Iris pigment epithelial cell (primary cell): ENCODE measurements at places on chromosomes 1 and 21.

- DNase-seq: no peak
Observed at GRCh38 chr1:202160377-202160940, at the start of gene PTPN7. TSS of gene PTPN7 (minus strand) at chr1:202160602. CDS start at chr1:202159402, 1,200 bp downstream.

DNA sequence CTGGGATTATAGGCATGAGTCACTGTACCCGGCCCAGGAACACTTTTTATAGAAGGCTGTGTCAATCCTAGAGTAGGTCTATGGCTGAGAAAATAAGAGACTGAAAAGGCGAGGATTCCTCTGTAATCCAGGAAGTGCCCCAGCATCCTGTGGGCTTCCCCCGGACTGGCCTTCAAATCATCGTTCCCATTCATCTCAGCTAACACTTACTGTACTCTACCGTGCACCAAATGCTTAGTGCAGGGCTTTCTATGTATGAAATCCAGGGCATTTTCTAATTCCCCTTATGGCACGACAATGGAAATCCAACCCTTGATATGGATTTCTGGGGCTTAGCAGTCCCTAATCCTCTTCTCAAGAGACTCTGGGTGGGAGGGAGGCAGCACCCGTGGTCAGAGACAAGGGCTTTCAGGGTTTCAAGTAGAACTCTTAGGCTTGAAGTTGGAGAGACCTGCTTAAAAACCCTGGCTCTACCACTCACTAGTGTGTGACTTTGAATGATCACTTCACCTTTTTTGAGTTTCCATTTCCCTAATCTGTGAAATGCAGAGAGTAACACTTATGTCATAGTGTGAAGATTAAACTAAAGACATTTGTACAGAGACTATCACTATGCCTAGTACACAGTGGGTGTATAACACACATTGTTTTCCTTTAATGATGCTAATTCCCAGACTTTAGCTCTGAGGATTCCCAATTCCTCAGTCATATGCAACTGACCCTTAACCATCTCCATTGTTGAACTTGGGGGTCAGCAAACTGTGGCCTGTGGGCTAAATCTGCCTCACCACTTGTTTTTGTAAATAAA, 20.3 kb downstream of the MECR start:
- DNase-seq: peak; percentile 90

DNA sequence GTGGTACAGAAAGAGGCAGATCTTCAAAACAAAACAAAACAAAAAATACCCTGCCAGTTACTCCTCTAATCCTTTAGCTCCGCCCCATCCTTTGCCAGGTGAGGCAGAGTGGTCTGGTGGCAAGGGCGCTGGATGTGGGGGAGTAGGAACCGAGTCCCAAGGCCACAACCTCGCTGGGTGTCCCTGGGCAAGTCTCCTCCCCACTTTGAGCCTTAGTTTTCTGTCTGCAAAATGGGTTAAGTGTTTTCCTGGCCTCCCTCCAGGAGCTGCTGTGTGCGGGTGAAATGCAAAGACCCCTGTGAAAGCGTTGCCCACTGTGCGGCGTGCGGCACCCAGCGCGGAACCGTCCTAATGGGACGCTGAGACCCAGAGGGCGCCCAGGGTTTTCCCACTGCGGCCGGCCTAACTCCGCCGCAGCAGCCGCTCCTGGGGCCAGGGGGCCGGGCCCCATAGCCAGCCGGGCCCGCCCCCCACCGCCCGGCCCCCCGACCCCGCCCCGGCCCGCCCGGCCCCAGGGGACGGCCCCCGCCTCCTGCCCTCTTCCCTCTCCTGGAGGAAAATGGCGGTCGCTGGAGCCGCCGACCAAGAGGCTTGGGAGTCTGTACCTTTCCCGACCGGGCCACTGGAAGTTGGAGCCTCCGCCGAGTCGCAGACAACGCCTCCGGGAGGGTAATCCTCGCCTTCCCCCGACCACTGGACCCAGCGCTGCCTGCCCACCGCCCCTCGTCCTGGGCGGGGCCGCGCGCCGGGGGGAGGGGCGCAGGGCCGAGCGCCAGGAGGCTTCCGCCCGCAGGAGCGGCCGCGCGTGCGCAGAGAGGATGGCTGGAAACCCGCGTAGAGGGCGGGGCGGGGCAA, at the start of the genes ERMAP and SVBP:
Gene ERMAP, plus strand, starts transcription at position 538 of the 855 bp plus-strand sequence. CDS start 13,327 bp downstream, outside the sequence.
Gene SVBP, minus strand, starts transcription at position 813 of the 855 bp plus-strand sequence. CDS start 853 bp downstream, outside the sequence.
- DNase-seq: peak; percentile 77

DNA sequence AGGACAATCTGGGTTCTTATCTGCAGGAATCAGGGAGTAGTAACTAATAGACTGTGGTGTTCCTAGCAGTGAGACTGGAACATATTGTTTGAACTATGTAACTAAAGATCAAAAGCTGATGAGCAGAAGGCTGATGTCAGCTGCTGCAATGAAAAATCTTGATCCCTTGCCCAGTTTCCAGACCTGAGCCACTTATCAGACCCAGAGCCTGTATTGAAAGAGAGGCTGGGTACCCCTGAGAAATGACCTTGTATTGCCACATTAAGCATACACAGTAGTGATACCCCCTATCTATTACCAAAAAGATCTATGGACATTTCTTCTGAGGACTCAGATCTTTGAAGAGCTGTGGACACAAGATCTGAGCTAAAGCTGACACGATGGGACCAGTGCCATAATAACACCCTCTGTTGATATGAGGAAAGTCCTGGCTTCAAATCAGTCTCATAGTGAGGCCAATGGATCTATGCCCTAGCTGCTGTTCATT, 178.0 kb upstream of the GALNT2 start:
- no peak for DNase-seq

GRCh38 chr1:161307892-161308638, 1.7 kb downstream of the MPZ start:
- peak; percentile 68 for DNase-seq

DNA sequence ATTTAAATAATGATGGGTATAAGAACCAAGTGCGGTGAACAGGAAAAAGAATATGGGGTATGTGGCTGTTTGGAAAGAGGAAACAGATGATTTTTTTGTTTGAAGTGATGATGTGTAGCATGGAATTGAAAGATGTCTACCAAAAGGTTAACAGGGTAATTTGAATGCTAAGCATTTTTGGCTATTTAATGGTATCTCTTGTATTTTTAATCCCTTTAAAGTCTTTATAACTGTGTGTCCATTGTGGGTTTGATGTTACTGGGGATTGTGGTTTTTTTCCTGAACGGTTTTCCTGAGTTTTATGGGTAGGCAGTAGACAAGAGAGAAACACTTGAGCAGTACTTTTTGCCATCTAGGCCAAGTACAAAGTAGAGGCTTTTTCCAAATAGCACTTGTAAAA, 63.2 kb downstream of the PRDM2 start:
- no peak for DNase-seq

- no peak for DNase-seq
Observed at GRCh38 chr1:76727520-76727919, 139.8 kb upstream of the ST6GALNAC5 start.

GRCh38 chr1:58722967-58723366, 23.1 kb upstream of the MYSM1 start:
- DNase-seq: peak; percentile 64

- peak; percentile 49 for DNase-seq
Observed at GRCh38 chr1:159921700-159922504, 3.4 kb downstream of the TAGLN2 start.

DNA sequence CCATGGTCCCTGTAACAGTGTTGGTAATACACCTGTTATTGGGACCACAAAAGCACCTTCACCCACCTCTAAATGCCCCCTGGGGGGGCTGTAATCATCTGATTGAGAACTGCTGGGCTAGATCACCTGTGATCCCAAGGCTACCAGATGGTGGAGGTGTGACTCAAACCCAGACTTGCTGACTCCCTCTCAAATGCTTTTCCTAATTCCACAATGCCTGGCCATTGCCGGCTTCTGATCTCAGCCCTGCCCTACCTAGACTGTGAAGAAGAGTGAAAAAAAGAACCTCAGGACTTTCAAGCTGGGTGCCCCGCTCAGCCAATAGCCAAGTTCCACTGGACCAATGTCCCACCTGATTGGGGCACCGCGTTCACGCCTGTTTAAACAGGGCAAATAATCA, 9.6 kb downstream of the TMEM9 start:
- no peak for DNase-seq

- DNase-seq: peak; percentile 10
Observed at GRCh38 chr1:4690951-4691675, 36.7 kb downstream of the AJAP1 start.

DNA sequence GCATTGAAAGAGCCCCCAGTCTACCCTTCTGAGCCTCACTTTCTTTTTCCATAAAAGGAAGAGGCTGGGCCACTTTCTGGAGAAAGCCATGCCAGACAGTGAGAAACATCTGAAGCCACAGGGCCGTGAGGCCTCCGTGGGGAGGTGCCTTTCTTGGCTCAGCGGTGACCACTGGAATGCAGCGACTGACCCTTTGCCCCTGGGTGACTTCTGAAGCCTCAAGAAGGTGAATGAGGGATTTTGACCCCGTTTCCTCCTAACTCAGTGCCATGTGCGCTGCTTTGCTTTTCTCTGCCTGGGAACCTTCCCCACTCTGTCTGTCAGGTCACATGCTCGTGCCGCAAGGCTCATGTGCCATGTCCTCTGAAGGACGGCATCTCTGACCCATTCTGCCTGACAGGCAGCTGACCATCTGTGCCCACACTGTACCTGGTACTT, 44.7 kb upstream of the A3GALT2 start:
- DNase-seq: peak; percentile 90

DNA sequence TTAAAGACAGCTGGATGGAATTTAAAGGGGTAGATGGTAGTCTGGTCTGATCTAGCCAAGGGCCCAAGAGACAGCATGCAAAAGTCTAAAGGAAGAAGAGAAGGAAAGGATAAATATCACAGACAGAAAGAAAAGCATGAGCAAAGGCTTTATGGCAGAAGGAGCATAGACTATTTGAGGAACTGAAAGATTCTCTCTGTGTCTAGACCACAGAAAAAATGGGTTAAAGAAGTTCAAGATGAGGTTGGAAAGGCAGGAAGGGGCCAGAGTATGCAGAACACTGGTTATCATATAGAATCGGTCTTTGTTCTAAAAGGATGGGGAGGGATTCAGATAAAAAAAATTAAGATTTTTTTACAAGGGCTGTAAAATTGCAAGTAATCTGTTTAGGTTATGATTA, 136.8 kb upstream of the SGIP1 start:
- no peak for DNase-seq

GRCh38 chr1:104706631-104707147, 957.0 kb downstream of the AMY1C start:
- no peak for DNase-seq

DNA sequence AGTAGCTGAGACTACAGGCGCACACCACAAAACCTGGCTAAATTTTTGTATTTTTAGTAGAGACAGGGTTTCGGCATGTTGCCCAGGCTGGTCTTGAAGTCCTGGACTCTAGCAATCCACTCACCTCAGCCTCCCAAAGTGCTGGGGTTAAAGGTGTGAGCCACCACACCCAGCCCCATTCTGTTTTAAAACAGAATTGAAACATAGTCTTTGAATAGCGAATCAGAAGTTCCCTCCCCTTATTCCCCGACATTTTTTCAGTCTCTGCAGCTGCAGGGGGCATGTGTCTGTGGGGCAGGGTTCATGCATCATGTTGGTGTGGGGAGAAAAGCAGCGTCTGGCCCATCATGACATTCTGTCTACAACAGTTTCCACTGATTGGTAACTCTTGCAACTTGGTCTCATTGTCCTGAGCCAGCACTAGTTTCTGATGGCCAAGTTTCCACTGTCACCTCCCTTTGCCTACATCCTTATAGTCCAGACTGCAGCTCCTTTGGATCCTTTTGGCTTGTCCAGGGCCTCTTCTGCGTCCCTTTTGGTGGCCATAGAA, 15.6 kb upstream of the HHAT start:
- DNase-seq: no peak

DNA sequence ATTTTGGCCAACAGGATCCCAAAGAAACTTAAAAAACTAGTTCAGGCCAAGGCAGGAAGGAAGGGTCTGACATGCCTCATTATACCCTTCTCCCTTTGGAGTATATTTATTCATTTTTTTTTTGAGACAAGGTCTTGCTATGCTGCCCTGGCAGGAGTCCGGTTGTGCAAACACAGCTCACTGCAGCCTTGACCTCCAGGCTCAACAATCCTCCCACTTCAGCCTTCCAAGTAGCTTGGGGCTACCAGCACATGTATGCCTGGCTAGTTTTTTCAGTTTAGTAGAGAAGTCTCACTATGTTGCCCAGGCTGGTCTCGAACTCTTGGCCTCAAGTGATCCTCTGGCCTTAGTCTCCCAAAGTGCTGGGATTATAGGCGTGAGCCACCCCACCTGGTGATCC, 5.2 kb downstream of the YARS1 start:
- no peak for DNase-seq

- no peak for DNase-seq
Observed at GRCh38 chr1:230125640-230126528, 58.8 kb downstream of the GALNT2 start.

DNA sequence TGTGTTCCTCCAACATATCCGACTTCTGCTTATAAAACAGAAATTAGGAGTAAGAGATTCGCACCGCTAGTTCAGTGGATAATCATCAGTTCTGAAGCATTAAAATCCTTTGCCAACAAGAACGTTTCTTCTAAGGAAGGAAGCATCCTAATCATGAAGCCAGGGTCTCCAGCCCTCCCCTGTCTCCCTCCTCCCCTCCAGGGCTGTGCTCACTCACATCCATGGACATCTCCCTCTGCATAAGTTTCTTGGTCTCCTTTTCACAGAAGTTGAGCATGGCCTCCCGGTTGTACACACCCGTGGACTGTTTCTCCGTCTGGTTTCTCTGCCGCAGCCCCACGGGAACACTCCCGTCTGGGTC, 505 bp downstream of the LMOD1 start:
- DNase-seq: no peak

DNA sequence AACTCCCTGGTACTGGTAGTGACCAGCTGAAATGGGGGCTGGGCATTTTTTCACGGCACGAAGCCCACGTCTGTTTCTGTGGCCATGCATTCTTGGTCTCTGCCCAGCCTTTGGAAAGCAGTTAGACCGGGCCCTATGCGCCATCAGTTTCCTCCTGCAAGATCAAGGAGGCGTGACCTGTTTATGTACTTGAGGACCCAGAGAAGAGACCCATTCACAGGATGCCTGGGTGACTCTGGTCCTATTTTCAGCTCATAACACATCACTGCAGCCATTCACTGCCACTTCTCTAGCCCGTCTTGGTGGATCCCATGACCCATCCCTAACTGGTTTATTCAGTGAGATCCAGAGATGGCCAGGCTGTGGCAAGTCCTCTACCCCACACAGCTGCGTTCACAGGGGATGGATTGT, 70.4 kb downstream of the SPSB1 start:
- DNase-seq: no peak

GRCh38 chr1:158754420-158754819, at the start of gene OR6K6:
TSS of gene OR6K6 (plus strand) at chr1:158754720. CDS start at chr1:158754888, 168 bp downstream.
- no peak for DNase-seq

- no peak for DNase-seq
Observed at GRCh38 chr1:47827109-47827508, 170.1 kb downstream of the TRABD2B start.

DNA sequence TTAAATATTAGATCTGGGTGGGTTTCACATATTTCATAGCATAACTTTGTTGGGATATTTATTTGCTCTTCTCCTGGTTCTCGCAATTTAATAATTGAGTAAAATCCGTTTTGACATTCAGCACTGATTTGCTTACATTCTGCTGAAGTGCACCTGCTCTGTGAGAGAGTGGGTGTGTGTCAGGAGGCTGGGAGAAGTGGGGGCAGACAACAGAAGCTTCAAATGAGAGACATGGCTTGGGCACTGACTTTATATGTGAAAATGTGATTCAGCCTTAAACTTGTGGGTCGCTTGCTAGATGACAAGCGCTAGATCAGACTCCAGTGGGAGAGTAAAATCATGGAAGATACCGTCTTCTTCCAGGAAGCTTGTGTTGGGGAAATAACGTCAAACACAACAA, 32.4 kb upstream of the KCNA2 start:
- DNase-seq: no peak
